H1 (cell line): ENCODE measurements at places on chromosomes 11 and 22.
A peak's percentile ranks its signal among the peaks of the same experiment; 100 is the strongest.

DNA sequence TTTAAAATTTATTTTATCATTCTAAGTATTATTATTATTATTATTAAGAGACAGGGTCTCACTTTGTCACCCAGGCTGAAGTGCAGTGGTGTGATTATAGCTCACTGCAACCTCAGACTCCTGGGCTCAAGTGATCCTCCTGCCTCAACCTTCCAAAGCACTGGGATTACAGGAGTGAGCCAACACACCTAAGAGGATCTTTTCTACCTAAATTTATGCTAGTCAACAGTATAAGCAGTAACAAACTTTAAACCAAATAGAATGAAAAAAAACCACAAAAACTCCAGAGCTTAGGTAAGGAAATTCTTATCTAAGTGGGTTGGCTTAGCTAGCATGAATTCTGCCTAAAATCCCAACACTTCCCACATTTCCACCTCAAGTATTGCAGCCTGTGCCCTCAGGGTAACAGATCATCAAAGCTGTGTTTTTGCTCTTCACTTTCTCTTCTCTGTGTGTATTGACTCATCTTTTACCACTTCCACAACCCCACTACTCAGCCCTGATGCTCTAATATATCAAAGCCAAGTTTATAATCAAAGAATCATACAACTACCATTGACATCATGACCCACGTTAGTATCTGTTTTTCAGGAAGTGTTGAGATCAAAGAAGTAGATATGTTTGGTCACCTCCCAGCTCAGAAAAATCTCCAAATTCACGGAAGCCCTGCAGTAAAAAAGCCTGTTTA lies 93.7 kb upstream of the SPON1 start:
- no peaks in the 10 kb centered on the region for H3K36me3 ChIP-seq
- H3K4me3 ChIP-seq: no peak overlapping the region
- H3K4me1 ChIP-seq: no peaks in the 10 kb centered on the region
- DNase-seq: no peak
- no peak overlapping the region for H3K27ac ChIP-seq
- no peaks in the 10 kb centered on the region for H3K27me3 ChIP-seq

DNA sequence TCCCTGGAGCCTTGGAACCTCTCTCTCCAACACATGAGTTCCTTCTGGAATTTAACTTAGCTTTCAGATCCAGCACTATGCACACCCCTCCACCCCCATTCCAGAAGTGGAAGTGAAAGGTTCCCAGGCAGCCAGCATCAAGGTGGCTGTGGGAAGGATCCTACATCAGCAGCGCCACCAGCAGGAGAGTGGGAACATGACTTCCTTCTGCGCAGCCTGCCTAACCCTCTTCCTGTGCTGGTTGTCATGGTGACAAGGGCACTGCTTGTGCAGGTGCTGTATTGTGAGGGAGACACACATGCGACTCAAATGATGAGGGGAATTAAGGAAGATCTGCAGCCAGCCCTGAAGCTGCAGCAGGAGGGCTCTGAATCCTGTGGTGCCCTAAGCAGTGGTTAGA lies 904.5 kb upstream of the API5 start:
- no peak overlapping the region for H3K27ac ChIP-seq
- H3K4me3 ChIP-seq: no peak overlapping the region

DNA sequence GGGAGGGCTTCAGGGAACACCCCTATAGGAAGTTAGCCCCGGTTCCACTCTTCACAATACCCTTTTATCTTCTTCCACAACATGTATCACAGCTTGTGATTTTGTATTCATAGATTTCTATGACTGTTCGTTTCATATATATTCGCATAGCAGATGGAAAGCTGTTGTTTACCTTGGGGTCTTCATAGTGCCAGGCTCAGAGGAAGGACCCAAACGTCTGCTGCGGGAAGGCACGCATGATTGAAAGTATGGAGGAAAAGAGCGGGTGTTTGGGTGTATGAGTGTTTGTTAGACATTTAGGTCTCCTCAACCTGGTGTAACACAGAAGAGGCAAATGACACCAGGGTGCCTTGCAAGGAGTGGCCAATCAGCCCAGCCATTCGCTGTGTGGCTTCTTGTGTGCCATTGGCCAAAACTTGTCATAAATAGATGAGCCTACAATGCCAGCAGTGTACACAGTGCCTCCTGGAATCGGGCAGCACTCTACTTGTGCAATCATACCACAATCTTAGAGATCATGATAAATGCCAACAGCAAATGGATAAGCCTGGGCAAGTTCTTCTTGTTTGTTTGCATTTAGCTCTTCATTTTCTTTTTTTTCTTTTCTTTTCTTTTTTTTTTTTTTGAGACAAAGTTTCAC lies 10.9 kb upstream of the ADA2 start:
- no peak for DNase-seq
- H3K27me3 ChIP-seq: no peaks in the 10 kb centered on the region
- no peak overlapping the region for H3K4me3 ChIP-seq
- peaks cover 8% of the 10 kb centered on the region for H3K4me1 ChIP-seq
- H3K27ac ChIP-seq: no peak overlapping the region
- no peaks in the 10 kb centered on the region for H3K36me3 ChIP-seq

GRCh38 chr11:47605921-47606320 lies 11.7 kb upstream of the C1QTNF4 start:
- no peaks in the 10 kb centered on the region for H3K4me1 ChIP-seq
- DNase-seq: no peak
- no peaks in the 10 kb centered on the region for H3K27me3 ChIP-seq
- no peaks in the 10 kb centered on the region for H3K36me3 ChIP-seq
- no peak overlapping the region for H3K27ac ChIP-seq
- no peak overlapping the region for H3K4me3 ChIP-seq

DNA sequence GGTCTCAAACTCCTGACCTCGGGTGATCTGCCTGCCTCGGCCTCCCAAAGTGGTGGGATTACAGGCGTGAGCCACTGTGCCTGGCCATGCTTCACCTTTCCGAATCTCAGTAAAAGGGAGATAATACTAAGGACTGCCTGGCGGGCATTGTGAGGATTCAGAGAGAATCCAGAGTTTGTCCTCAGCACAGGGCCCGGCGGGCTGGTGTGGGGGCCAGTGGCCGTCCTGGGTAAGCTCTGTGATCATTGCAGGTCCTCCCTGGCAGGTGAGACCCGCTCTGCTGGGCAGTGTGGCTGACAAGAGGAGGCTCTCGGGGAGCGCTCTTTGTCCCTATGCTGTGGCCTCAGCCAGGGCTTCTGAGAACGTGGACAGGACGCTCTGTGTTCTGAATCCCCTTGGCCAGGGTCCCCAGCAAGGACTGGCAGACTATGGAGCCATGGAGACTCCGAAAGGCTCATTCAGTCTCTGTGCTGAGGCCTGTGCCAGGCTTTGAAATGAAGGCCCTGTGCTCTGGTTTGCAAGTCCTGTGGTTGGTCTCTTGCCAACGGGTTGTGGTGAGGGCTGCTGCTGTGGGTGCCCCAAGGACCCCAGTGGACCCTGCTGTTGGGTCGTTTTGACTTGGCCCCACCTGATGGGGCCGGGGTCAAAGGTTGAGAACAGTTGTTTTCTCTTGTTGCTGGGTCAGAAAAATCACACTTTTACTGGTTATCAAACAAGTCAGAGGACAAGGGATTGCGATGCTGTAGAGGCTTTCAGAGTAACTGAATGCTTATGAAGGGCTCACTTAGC lies 2.1 kb downstream of the TPCN2 start:
- no peaks in the 10 kb centered on the region; the same call in 1 of the 2 replicates for H3K36me3 ChIP-seq
- no peaks in the 10 kb centered on the region for H3K27me3 ChIP-seq
- no peak for DNase-seq
- H3K27ac ChIP-seq: no peak overlapping the region
- H3K4me1 ChIP-seq: peaks cover 9% of the 10 kb centered on the region; the same call in 1 of the 2 replicates
- no peak overlapping the region for H3K4me3 ChIP-seq

- DNase-seq: no peak
- no peak overlapping the region for H3K27ac ChIP-seq
- no peaks in the 10 kb centered on the region for H3K27me3 ChIP-seq
- H3K36me3 ChIP-seq: no peaks in the 10 kb centered on the region
- peaks cover 2% of the 10 kb centered on the region; the same call in 1 of the 2 replicates for H3K4me1 ChIP-seq
- no peak overlapping the region for H3K4me3 ChIP-seq
Observed at GRCh38 chr11:118845369-118845768, 38.3 kb upstream of the CXCR5 start.

DNA sequence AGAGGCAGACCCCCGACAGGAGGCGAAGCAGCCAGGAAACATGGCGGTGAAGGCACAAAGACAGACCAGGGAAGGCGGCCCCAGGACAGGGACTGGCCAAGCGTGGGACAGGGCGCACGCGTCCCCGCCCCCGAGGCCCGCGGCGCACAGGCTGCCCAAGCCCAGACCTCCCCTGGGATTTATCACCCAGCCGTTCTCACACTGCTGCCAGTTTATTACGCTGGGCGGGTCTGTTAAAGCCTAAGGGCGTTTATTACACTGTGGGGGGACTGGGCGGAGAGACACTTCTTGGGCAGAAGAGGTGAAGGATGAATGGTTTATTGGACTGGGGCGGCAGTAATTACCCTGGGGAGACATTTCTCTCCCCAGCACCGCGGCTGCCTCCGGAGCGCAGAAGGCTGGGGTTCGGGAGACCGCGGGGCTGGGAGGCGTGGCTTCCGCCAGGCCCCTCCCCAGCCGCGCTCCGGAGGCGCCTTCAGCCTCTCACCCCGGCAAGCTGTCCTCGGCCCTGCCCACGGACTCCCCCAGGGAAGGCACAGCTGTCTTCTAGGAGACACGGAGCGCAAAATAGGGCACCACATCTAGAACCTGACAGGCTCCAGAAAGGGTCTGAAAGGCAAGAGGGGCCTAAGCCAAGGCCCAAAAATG lies 47.1 kb downstream of the SLC22A12 start:
- H3K4me1 ChIP-seq: peaks cover 18% of the 10 kb centered on the region
- no peaks in the 10 kb centered on the region for H3K36me3 ChIP-seq
- H3K4me3 ChIP-seq: peak overlapping the region; percentile 46
- no peak for DNase-seq
- no peak overlapping the region for H3K27ac ChIP-seq
